ENCODE measurements at places on chromosomes 12 and 14. TPM values are rescaled to one million over a fixed set of nuclear protein-coding genes. Genes with fewer than 3 reads are reported as not detected.
A peak's percentile ranks its signal among the peaks of the same experiment; 100 is the strongest.

GRCh38 chr12:22431693-22432251, 97.3 kb upstream of the ST8SIA1 start:
- no peak for DNase-seq

DNA sequence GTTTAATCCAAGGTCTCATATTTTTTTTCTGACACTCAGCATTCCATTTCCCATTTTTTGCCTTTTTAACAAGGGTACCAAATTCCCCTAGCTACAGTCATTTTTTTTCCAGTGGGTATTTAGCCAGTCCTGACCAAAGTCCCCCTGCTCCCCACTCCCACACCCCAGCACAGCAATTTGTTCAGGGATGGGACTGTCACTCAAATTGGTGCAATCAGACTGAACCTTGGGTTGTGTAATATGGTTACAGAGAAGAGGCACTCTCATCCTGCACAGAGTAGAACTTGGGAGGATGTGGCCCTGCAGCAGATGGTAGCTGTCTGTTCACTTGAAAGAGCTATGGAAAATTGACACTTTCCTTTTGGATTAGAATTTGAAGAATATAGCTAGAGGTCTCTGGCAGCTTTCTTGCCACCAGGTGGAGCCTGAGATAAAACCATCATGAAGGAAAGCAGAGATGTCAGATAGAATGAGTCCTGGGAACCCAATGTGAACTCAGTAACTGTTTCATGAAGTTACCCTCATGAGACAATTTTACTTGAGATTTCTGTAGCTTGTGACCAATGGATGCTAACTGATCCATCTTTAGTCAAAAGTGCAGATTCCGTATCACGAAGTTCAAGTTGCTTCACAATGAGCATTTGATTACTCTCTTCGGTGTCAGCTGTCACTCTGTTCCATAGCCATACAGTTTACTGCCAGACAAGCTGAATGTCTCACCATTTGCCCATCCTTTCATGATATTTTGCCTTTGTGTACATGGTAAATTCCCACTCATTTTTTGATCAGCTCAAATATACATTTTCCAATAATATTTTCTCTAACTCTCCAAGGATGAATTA, 394.0 kb upstream of the SYT1 start:
- DNase-seq, result peak; percentile 58

DNA sequence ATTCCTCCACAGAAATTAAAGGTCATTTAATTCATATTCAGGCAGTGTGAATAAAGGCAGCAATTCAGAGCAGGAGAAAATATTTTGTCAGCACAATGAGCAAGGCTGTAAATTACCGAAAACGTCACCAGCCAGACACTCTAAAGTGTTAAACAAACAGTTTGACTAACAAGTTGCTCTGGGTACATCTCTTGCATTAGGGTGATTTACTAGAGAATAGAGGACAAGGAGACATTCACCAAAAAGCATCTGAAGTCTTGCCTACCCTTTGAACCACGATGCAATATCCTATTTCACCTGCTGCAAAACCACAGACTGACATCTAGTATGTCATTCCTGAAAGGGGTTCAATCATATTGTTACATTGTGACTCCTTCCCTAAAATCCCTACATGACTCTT, 27.1 kb upstream of the GPHB5 start:
- no peak for DNase-seq

- no peak for DNase-seq
Observed at GRCh38 chr12:11853126-11853525, 203.7 kb downstream of the ETV6 start.

- no peak for DNase-seq
Observed at GRCh38 chr12:122352394-122352793, 70.1 kb downstream of the CLIP1 start.

SLC7A8 gene
- total RNA-seq, result not detected

BDKRB1 gene
- total RNA-seq, result not detected

SYNDIG1L gene
- total RNA-seq, result not detected

GRCh38 chr12:53996240-53997203, 3.4 kb upstream of the HOXC9 start:
- no peak for DNase-seq

DNA sequence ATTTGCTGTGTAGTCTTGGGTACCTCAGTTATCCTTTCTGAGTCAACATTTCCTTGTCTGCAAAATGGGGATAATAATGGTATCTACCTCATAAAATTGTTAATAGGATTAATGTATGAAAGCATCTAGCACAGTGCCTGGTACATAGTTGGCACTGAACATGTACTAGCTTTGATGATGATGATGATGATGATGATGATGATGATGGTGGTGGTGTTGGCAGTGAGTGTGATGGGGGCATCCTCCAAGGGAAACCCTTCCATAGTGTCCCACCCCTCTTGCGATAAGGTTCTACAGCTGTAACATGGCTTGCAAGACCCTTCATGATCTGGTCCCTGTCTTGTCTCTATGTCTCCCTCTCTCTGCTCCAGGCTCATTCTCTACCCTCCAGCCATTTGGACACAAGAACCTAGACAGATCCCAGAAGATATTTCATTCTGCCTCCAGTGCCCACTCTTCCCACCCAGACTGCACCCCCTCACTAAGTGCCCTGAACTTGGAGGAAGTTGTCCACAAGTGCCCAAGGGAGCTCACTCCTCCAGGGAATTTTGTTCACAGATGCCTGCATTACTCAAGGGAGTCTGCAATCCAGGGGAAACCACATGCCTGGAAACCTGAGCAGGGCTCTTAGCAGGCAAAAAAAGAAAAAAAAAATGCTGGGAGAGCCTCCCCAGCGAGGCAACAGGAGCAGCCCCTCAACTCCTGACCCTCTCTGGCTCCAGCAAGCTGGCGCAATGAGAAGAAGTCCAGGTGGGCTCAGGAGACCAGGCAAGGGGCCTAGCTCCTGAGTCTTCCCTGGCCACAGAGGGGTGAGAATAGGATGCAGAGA, 10.1 kb upstream of the BDKRB1 start:
- DNase-seq, result no peak

NRIP2 gene
- total RNA-seq, result not detected

DNA sequence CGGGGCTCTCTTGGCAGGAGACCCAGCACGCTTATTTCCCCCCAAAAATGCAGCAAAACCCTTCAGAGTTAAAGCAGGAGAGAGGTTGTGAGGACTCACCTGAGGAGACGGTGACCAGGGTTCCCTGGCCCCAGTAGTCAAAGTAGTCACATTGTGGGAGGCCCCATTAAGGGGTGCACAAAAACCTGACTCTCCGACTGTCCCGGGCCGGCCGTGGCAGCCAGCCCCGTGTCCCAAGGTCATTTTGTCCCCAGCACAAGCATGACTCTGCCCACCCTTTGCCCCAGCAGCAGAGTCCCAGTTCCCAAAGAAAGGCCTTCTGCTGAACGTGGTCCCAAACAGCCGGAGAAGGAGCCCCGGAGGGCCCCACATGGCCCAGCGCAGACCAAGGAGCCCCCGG, 337.7 kb downstream of the TMEM121 start:
- no peak for DNase-seq

ATXN3 gene
- total RNA-seq, result 20.5 TPM

- DNase-seq, result no peak
Observed at GRCh38 chr12:47954058-47954457, 9.3 kb upstream of the TMEM106C start.

ADAMTS20 gene
- total RNA-seq, result not detected

SLCO1C1 gene
- 0.54 TPM for total RNA-seq

- DNase-seq, result no peak
Observed at GRCh38 chr14:84040101-84040500, 1489.8 kb upstream of the FLRT2 start.

PAX9 gene
- 4.5 TPM for total RNA-seq

DNA sequence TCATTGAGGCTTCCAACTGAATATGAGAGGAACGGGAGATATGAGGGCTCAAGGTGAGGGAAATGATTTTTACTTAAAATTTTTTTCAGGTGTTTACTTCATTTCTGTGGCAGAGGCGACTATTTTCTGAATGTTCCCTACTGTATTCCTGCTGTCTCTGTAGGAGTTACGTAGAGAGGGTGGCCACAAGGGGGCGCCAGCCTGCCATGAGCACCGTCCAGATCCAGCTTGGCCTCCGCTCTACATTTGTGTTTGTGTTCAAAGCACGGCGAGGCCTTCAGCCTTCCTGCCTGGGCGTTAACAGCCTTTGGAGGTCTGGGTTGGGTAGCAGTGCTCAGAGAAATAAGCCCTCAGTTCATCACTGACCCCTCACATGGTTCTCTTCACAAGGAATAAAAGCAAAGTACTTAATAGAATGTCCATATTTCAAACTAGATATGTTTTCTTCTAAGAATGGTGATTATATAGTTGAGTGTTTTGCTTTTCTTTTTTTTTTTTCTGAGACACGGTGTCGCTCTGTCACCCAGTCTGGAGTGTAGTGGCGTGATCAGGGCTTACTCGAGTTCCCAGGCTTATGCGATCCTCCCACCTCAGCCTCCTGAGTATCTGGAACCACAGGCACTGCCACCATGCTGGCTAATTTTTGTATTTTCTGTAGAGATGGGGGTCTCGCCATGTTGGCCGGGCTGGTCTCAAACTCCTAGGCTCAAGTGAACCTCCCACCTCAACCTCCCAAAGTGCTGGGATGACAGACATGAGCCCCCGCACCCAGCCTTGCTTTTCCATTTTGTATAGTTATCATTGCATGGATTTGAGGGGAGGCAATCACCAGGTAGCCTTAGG, 22.3 kb downstream of the CKB start:
- DNase-seq, result peak; percentile 86

DNA sequence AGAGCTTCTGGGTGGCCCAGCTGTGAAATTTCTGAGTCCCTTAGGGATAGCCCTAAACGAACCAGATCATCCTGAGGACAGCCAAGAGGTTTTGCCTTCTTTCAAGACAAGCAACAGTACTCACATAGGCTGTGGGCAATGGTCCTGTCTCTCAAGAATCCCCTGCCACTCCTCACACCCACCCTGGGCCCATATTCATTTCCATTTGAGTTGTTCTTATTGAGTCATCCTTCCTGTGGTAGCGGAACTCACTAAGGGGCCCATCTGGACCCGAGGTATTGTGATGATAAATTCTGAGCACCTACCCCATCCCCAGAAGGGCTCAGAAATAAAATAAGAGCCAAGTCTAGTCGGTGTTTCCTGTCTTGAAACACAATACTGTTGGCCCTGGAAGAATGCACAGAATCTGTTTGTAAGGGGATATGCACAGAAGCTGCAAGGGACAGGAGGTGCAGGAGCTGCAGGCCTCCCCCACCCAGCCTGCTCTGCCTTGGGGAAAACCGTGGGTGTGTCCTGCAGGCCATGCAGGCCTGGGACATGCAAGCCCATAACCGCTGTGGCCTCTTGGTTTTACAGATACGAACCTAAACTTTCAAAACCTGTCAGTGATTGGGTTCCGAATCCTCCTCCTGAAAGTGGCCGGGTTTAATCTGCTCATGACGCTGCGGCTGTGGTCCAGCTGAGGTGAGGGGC, 38.9 kb downstream of the DAD1 start:
- DNase-seq, result no peak

DNA sequence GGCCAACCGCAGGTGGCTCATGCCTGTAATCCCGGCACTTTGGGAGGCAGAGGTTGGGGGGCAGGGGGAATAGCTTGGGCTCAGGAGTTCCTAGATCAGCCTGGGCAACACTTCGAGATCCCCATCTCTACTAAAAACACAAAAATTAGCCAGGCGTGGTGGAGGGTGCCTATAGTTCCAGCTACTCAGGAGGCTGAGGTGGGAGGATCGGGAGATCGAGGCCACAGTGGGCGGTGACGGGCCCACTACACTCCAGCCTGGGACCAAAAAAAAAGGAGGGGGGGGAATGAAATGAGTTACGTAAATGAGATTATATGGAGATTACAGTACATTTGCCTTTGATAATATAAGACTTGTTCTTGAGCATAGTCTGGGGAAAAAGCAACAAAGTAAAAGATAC, 1.1 kb downstream of the RPAP3 start:
- DNase-seq, result no peak

DNA sequence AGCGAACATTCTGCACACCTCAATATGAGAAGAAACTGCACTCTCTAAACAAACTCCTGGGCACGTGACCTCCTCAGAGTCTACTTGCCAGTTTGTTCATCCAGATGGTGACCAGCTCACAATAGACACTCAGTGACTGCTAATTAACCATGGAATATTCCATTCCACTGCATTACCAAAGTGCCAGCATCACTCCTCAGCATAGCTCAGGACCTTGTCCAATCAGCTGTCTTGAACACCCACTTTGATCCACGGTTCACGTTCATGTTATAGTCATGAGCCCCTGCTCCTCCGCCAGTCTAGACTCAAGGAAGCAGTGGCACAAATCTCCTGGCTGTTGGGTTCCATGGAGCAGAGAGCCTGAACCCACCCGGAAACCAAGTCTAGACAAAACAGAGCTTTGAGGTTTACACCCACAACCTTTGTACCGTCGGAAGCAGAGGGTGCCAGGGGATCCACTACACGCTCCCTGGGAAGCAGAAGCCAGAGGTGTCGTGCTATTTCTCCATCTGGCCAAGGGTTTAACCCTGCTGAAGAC, 285.3 kb downstream of the ZFP36L1 start:
- DNase-seq, result no peak

- DNase-seq, result no peak
Observed at GRCh38 chr14:51848120-51848519, 12.3 kb upstream of the GNG2 start.

E2F7 gene
- total RNA-seq, result 31.2 TPM

DNA sequence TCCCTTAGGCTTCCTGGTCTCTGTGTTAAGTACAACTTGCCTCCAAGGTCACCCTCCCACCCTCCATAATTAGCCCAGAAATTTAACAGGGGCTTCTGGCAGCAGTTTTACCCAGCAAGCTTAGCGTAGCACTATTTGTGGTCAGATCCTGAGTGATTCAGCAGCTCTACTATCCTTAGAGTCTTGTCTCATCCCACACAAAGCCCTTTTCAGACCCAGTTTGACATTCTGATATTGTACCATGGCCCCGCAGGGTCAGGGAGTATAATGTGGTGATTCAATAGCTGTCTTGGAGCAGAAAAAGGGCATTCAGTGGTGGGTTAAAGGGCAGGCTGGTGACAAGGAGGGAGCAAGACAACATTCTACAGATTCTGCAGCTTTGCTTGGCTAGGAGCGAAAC, 153.8 kb upstream of the DDHD1 start:
- DNase-seq, result no peak

BDKRB2 gene
- 0.27 TPM for total RNA-seq

DNA sequence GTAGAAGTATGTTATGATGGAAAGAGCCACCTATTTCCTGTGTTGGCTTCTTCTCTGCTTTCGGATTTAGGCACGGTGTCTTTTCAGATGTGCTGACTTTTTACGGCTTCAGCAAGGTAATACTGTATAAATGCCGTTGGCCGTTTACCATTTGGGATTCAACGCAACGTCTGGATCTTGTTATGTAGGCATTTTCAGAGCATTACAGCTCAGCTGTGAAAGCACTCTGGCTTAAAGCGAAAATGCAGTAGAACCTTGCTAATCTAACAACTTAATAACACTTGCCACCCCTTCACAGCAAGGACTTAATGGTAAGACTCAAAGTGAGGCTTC, 229.9 kb downstream of the EFCAB11 start:
- DNase-seq, result no peak

KRT83 gene
- total RNA-seq, result not detected

Data from Calu3 (cell line).